ENCODE measurements at places on chromosomes 11 and 22.

DNA sequence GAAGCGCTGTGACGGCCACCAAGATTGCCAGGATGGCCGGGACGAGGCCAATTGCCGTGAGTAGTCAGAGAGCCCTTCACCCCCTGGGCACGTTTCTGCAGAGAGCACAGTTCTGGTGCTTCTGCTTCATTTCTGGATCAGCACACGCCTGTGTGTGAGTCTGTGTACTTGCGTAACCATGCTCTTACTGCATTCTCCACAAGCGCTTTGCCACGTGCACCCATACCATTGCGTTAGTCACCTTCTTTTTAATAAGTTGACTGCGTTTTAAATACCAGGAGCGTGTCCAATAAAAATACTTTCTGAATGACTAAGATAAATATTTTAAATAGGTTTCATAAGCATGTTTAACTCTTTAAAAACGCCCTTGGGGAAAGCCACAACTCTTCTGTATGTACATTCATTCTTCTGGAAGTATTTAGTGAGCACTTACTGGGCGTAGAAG is 143.0 kb upstream of the SORL1-AS1 start:
- DNase-seq = peak; percentile 99

DNA sequence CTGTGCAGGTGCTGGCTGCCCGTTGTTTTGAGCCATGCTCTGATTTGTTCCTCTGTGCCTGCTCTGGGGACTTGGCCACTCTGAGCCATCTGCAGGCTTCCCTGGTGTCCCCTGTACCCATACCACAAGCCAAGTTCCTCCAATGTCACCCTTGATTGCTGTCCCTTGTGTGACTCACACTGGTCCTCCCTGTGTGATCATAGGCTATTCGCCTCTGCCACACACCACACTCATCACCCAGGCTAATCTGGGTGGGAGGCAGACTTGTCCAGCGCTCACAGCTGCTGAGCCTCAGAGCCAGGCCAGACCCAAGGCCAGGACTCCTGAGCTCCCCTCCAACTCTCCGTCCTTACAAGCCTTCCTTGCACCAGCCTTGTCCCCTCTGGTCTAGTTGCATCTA is 31.7 kb downstream of the IGF2 start:
- no peak for DNase-seq

GRCh38 chr11:692824-693414 is 2.1 kb downstream of the DEAF1 start:
- DNase-seq = peak; percentile 20

GRCh38 chr11:102591160-102591718 is 33.9 kb downstream of the MMP20 start:
- no peak for DNase-seq

DNA sequence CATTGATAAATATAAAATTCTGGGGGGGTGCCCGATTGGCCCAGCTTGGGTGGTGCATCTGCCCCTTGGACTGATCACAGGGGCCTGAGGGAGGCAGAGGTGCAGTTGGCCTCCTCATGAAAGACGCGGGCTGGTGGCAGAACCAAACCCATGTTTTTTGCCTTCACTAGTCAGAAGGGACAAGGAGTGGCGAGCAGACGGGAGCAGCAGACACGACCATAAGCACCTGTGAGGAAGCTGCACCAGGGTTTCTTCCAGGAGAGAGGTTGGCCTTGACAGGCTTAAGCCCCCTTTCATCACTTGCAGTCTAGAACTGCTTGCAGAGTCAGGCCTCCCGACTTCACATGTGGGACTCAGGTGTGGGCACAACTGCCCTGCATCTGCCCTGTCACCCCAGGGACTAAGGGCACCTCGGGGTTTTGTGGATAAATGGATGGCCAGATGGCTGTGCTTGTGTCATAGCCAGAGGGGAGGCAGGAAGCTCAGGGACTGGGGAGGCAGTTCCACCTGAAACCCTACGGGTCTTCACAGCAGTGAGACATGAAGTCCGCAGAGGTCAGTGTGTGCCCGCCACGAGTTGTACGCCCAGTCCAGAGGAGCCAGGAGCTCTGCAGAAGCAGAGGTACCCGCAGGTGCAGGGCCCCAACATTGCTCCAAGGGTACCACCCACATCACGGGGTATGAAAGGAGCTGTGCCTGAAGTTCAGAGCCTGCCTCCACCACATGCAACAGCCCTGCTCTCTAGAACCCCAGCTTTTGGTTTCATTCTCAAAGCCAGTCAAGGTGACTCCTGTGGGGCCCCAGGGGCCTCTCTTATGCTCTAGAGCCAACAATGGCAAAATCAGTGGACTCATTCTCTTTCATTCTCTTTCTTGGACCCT is 18.2 kb upstream of the SYT13 start:
- no peak for DNase-seq

- no peak for DNase-seq
Observed at GRCh38 chr11:8234425-8234821, 29.3 kb downstream of the LMO1 start.

- peak; percentile 73 for DNase-seq
Observed at GRCh38 chr11:35523331-35523768, 2.1 kb downstream of the PAMR1 start.

DNA sequence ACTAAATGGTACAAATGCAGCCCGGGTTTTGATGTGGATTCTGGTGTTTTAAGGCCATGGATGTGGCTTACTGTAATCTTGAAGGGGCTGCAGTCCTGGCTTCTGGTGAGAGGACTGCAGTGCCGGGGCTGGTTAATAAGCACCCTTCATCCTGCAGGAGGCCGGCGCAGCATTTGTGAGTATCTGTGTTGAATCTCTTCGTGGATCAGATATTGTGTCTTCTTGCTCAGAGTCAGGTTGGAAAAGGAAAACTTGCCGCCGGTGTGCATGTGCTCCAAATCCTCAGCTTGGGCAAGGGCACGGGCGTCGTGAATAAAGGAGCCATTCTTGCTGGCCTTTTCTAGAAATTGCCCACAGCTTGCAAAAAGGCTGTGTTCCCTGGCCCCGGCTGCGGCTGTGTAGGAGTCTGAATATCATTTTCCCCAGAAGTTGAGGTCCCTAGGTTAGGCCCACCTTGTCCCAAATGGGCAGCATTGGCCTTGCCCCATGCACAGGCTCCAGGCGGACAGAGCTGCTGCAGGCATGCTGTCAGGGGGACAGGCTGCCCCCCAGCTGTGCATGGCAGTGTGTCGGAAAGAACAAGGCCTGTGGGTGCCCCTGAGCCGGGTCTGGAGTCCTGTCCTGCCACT is 28.9 kb upstream of the PARVB start:
- DNase-seq = no peak

GRCh38 chr11:79089601-79090000 is 351.2 kb downstream of the TENM4 start:
- DNase-seq = no peak

GRCh38 chr22:45882881-45883810 is 93.8 kb downstream of the WNT7B start:
- no peak for DNase-seq

DNA sequence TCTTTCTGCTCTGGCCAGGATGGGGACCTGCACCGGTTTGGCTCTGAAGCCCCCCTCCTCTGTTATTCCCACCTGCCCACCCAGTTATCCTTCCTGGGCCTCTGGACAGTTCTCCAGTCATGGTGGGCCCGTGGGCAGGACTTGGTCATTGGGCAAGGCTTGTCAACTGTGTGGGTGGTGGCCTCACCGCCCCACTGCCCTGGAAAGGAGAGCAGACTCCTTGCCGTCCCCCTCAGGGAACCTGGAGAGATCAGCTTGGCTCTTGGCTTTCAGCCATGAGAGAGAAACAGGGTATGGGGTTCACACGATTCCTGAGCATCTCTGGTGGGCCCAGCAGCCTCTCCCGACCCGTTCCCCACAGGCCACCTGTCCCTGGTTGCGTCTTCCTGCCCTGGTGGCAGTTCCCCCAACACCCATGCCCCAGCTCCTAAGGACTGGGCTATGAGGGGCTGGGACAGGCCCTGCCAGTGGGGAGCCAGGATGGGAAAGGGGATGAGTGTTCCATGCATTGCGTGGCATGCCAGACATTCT is 92.3 kb downstream of the MORC2 start:
- no peak for DNase-seq

- no peak for DNase-seq
Observed at GRCh38 chr11:15217416-15217815, 102.7 kb downstream of the INSC start.

- no peak for DNase-seq
Observed at GRCh38 chr11:2569731-2570210, 125.0 kb downstream of the KCNQ1 start.

- DNase-seq = no peak
Observed at GRCh38 chr11:46437122-46437689, 45.6 kb upstream of the CHRM4 start.

GRCh38 chr11:114075891-114076441 is 16.5 kb downstream of the ZBTB16 start:
- peak; percentile 41 for DNase-seq

GRCh38 chr22:19967850-19968449 is 26.3 kb upstream of the TXNRD2 start:
- no peak for DNase-seq

GRCh38 chr11:41716862-41717261 is 257.4 kb upstream of the LRRC4C start:
- no peak for DNase-seq

GRCh38 chr11:126347751-126348668 is 7.5 kb upstream of the ST3GAL4 start:
- DNase-seq = no peak

GRCh38 chr11:59901306-59901705 is 22.7 kb downstream of the OOSP3 start:
- no peak for DNase-seq

- no peak for DNase-seq
Observed at GRCh38 chr11:83671289-83671688, 385.1 kb upstream of the CCDC90B start.

DNA sequence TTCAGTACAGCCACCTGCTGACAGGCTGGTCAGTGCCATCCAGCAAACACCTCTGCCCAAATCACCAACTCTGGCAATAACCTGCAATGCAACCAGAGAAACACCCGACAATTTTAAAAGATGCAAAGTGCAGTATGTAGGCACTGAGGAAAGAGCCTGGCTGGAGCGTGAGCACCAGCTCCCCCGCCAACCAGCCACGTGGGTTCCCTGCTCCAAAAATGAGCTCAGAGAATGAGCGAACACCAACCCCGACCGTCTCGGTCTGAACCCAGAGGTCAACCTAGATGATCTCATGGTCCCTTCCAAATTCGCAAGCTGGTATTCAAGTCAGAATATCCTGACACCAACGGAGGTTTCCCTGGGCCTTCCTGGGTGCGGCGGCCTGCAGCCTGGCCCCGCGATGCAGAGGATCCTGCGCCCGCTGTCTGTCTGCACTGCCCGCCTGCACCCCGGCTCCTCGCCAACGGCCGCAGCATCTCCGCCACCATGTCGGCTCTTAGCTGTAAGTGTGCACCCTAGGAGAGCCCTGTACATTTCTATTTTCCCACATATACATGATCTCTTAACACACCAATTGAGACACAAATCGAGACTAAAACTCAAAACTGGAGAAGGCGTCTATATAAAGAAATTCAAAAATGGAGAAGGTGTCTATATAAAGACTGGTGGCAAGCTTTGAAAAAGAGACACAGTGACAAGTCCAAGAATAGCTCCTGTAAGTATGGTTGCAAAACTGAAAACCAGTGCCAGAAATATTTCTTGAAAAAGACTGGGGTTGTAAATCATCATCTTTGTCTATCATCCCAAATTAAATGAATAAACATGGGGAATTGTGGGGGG is 22.8 kb downstream of the TMEM184B start:
- DNase-seq = no peak

DNA sequence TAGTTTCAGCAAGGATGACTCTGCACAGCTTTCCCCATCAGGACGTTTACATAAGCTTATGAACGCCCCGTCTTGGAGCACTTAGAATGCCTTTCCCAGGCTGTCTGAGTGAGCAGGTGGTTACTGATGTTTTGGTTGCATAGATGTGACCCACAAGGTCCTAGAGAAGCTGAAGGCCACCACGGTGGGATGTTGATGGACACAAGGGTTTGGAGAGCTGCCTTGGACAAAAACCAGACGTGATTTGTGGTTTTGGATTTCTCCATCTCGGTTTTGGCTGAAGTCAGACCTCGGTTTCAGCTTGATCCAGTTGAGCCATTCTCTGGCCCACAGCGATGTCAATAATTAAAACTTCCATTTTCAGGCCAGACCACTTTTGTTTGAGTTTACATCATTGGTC is 151.9 kb downstream of the LDLRAD3 start:
- no peak for DNase-seq

- DNase-seq = no peak
Observed at GRCh38 chr11:771617-772204, 5.6 kb downstream of the GATD1 start.

- DNase-seq = no peak
Observed at GRCh38 chr11:101429703-101430540, 153.9 kb downstream of the TRPC6 start.

GRCh38 chr22:36619797-36620399 is 83.7 kb downstream of the CACNG2 start:
- DNase-seq = no peak

Measured in fibroblast of skin of scalp (primary cell).